SK-N-SH (cell line): ENCODE measurements at places on chromosomes 12 and 14.

DNA sequence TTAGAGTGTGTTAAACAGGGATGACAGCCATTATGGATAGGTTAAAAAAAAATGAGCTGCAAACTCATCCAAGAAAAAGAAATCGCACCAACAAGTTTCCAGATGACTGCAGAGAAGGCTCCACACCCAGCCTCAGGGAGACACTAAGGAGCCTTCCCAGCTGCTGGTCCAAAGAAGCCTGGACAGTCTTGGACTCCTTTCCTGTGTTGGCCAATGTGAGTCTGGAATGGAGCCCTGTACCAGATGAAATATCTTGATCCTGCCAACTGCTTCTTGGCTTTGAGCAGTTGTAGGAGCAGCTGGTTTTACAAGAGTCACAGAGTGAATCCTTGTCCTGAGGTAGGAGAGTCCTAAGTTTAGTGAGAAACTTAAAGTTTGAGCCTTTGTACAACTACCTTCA, 44.5 kb downstream of the SLC38A1 start:
- no peak for DNase-seq

DNA sequence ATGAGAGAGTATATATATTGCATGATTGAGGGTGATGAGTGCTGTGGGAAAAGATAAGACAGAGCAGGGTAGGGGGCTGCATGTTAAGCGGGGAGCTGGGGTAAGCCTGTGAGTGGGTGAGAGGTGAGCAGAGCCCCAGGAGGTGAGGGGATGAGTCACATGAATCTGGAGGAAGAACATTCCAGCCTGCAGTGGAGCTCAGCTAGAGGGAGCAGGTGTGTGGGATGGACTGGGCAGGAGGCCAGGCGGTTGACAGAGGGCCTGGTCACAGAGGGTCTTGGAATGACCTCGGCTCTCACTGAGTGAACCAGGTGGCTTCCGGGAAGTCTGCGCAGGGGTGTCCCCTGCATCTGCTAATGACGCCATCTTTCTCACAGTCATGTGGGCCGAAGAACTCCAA, 44.4 kb downstream of the GIT2 start:
- no peak for DNase-seq

DNA sequence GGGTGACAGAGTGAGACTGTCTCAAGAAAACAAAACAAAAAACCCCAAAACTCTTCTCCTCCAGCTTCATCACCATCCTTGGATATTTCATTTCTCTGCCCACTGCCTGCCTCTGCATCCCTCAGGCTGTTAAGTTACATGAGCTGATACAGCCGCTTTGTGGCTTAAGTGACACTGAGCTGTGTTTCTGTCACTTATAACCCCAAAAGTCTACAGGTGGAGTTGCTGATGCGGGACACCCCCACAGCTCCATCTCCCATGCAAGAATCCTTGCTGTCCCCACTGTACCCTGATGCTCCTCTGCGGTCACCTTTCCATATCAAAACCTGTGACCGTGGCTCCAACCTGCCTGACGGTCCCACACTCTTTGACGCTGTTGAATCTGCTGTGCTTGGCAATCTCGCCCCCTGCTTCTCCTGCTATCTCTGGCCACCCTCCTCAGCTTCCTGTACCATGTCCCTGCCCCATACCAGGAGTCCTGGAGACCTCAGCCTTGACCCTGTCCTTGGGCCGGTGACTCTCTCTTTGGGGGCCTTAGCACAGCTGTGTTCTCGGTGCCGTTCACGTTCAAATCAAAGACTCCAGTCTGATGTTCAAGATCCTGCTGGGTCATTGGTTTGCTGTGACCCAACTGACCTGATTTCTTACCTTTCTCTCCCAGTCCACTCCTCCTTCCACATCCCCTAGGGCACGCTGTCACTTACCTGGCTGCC, 20.3 kb downstream of the HVCN1 start:
- no peak for DNase-seq

- DNase-seq, result no peak
Measured at GRCh38 chr14:80136358-80136757, 74.9 kb downstream of the DIO2 start.

GRCh38 chr14:58823312-58823711, 185.6 kb downstream of the DACT1 start:
- no peak for DNase-seq

DNA sequence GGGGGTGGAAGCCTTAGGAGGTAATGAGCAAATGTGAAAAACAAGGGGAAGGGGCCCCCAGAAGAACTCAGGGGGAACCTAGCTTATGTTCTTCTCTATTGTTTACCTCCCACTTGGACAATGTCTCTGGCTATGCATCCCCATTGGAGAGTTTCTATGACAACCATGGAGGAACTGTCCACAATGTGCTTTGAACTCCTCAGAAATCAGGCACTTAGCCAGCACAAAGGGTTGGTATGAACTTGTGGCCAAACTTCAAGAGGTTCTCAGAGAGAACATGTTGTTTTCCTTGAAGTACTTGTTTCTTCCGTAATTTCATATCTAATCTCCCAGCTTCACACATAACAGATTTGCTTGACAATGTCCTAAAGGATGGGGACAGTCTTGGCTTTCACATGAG, 202.8 kb upstream of the PELI2 start:
- DNase-seq, result no peak

GRCh38 chr12:54238531-54238930, 41.4 kb downstream of the CBX5 start:
- no peak for DNase-seq
